ENCODE measurements at places on chromosomes 12 and 14.

- DNase-seq: no peak
Observed at GRCh38 chr14:30303350-30303749, 255.6 kb upstream of the G2E3 start.

DNA sequence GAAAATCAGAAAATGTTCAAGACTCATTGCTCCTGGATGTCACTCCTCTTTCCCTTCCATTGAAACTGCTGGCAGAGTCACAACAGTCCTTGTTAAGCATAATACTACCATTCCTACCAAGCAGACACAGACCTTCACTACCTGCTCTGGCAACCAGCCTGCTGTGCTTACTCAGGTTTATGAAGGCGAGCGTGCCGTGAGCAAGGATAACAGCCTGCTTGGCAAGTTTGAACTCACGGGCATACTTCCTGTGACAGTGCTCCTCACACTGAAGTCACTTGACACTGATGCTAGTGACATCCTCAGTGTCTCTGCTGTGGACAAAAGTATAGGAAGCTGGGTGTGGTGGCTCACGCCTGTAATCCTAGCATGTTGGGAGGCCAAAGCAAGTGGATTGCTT is 15.7 kb upstream of the PHETA1 start:
- DNase-seq: no peak

DNA sequence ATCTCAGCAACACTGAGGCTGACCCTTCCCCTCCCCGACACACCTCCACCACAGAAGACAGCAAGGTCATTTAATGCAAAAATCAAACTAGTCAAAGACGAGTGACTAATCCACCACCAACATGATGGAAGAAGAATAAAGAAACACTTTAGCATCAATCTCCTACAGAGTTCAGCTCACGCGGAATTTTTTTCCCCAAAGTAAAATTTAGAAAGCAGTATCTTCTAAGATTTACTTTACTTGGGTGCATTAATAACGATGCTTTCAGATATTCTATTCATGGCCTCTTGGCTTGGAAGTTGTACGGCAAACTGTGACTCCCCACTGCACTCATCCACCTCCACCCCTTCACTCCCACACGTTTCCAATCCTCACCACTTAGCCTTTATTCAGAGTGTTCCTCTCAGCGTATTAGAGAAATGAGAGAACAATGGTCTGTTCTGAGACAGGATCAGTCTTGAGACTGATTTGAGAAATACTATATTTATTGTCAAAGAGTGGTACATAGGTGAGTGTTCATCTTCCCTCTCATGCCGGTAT is 1.9 kb downstream of the EGLN3 start:
- DNase-seq: no peak

- peak; percentile 54 for DNase-seq
Observed at GRCh38 chr14:34147461-34147860, 196.6 kb upstream of the EGLN3 start.

DNA sequence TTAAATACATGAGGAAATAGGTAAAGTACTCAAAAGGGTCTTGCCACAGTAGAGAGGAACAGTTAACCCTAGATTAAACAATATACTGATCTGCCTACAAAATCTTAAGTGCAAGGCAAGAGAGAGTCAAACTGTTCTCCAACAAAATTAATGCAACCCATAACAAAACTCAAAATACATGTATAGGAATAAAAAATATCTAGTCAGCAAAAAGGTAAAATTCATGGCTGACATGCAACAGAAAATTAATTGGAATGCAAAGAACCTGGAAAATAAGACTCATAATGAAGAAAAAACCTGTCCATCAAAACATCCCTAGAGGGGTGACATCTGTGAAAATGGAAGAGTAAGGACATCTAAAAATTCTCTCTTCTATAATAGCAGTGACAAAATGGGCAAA is 173.6 kb downstream of the ADAMTS20 start:
- DNase-seq: no peak

GRCh38 chr14:91046488-91047072 is 13.9 kb downstream of the RPS6KA5 start:
- DNase-seq: no peak

GRCh38 chr12:132071040-132071810 is 72.9 kb downstream of the DDX51 start:
- no peak for DNase-seq

- DNase-seq: no peak
Observed at GRCh38 chr12:104656921-104657320, 200.2 kb downstream of the CHST11 start.

GRCh38 chr12:28374556-28374955 is 184.3 kb downstream of the CCDC91 start:
- DNase-seq: peak; percentile 22

- DNase-seq: no peak
Observed at GRCh38 chr12:108048686-108049085, 80.4 kb upstream of the WSCD2 start.

GRCh38 chr12:43267818-43268217 is 284.2 kb downstream of the ADAMTS20 start:
- DNase-seq: no peak

DNA sequence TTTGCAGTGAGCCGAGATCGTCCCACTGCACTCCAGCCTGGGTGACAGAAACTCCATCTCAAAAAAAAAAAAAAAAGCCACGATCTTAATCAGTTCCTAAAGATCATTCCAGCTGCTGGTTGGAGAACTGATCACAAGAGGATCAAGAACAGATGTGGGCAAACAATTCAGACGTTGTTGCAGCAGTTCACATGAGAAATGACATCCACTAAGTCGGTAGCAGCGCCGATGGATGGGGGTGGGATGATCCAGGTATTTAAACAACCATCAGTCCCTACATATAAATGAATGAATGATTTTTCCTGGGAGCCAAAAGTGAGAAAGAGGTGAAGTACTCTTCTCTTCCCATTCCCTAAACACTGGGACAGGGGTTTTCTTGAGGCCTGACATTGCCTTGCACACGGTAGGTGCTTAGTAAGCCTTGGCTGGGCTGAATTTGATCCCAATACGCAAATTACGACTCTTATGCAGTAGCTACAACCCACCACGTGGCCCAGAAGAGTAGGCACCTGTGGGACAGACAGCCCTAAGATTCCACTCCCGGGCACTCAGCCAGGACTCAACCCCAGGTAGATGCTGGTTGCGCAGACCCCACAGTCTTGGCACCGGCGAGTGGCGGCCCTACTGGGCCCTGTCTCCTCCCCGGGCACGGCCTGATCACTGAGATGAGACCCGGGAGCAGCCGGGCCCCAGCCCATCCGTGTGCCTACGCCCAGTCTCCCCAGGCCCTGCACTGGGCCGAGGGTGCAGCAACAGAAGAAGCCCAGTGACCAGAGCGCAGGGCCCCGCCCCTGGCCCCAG is 565 bp downstream of the SPRYD3 start:
- DNase-seq: peak; percentile 42

DNA sequence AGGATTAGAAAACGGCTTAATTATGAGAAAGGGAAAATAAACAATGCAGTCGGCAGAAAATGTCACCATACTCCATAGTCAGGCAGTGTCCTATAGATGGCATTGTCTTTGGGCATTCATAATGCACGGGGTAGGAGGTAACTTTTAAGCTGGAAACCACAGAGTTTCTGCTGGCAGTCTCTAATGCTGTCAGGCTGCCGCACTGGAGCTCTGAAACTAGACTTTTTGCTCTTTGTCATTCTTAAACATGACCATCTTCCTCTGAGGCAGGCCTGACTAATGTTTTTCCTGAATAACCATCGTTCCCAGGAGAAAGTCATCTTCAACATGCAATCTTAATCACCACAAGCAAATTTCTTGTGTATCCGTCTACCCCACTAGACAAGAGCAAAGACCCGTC is 108.8 kb downstream of the ETNK1 start:
- no peak for DNase-seq

GRCh38 chr12:123607756-123608155 is 5.9 kb downstream of the DDX55 start:
- no peak for DNase-seq

DNA sequence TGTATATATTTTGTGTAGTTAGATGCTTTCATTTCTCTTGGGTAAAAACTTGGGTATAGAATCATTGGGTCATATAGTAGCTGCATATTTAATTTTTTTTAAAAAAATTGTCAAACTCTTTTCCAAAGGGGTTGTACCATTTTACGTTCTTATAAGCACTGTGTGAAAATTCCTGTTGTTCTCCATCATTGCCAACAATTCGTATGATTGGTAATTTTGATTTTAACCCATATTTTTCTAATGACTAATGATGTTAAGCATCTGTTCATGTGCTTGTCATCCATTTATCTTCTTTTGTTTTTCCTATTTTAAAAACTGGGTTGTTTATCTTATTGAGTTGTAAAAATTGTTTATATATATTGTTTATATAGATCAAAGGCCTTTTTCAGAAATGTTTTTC is 77.4 kb downstream of the OTOGL start:
- DNase-seq: no peak

DNA sequence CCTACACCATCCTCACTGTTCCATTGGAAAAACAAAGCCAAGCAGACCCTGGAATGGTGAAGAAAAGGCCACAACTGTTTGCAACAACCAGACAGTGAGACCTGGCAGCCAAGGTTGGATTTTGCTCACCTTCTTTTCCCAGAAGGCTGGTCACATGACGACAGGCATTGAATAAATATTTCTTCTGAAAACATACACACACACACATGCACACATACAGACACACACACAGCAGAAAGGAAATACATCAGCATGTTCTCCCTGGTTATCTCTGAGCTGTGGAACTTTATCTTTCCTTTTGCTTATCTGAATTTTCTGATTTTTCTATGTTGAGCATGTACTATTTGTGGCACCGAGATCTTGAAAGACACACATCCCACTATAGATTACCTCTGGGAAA is 38.0 kb upstream of the CCDC60 start:
- DNase-seq: no peak

GRCh38 chr12:4954621-4955354 is 45.1 kb downstream of the KCNA1 start:
- DNase-seq: no peak

DNA sequence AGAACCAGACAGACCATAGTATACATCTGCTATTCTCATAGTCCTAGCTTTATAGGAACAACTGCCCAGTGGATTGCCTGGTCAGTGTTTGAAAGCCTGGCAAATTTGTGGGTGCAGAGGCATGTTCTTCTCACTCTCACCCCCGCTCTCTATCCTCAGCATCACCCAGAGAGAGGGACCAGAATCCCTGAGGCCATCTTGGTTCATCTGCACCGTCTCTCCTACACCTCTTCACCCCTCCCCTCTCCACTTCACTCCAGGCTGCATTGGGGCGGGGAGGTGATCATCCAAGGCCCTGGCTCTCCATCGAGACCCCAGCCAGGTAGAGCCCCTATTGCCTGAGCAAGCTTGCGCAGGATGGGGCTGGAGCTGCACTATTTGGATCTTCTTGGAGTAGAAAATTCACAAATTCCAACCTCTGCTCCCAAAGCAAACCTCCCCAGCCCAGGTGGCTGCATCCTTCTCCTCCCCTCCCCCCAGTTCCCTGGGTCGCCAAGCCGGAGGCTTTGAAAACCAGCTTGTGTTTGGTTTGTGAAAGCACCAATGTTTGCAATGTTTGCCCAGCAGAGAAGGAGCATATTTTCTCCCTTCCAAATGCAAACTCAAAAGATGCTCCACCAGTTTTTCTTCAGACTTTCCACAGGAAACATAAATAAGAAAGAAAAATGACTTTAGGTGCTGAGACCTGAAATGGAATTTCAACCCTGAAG is 18.6 kb upstream of the COL2A1 start:
- DNase-seq: no peak

DNA sequence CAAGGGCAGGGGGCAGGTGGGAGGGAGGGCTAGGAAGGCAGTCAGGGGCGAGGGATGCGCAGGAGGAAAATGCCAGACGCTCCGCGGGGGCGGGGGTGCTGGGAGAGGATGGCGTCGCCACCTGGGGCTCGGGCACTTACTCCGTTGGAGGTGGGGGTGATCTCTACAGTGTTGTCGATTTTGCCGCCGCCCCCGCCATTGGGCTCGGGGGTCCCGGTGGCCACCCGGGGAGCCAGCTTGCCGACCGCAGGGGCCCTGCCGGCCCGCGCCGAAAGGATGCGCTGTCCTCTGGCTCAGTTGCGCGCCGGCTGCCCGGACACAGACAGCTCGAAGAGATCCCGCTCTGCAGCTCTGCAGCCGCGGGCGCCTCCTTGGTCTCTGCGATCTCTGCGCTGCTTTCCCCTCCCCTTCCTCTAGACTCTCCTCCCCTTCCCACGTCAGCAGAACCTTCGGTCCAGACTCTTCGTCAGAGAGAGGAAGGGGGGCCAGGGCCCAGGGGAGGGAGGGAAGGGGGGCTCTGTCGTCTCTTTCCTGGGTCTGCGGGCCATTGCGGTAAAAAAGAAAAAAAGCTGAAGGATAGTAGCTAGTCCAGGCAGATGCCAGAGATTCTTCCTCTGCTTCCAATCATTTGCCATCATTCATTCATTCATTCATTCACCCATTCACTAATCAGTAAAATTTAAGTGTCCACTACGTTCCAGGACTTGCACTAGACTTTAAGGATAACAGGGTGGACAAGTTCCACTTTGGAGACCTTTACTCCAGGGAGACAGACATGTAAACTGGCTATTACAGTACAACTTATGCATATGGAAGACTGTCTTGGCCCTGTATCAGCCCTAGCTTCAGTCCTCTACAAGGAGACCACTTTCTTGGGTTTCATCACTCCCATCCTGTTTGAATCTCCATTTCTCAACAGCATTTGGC is at the start of gene SLC22A17:
Gene SLC22A17, minus strand, starts transcription at position 382 of the 927 bp plus-strand sequence.
- DNase-seq: peak; percentile 60

GRCh38 chr14:72549026-72549425 is 344.9 kb downstream of the DPF3 start:
- no peak for DNase-seq

GRCh38 chr14:92687681-92688433 is 60.6 kb downstream of the LGMN start:
- peak; percentile 25 for DNase-seq

DNA sequence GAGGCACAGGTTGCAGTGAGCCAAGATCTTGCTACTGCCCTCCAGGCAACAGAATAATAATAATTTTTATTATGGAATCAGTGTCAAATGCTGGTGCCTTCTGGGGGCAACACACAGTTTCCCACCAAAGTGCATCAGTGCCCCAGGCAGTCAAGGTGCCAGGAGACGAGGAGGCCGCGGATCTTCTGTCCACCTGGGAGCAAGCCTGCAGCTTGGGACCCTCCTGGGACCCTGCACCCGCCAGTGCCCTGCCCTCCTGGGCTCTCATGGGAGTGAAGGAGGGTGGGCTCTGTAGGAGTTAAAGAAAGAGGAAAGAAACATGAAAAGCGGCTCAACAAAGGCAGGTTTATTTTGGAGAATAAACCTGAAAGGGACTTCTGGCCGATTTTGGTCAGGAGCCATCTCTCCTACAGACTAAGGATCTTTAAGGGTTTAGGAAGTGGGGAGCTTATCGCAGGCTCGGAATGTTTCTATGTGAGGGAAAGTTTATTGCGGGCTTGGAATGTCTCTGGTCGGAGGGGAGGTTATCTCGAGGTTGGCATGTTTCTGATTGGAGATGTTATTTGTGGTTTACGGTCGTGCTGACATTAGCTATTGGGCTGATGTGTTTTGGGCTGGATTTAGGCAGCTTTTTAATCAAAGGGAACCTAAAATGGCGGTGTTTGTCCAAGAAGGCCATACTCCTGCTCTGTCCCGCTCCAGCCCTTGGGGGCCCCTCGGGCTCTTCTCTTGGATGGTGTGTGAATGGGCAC is 1.1 kb upstream of the ASPG start:
- DNase-seq: no peak
